ENCODE measurements at places on chromosomes 1 and 21.
A peak's percentile ranks its signal among the peaks of the same experiment; 100 is the strongest.

- no peak for DNase-seq
Measured at GRCh38 chr1:85314726-85315125, 38.3 kb upstream of the BCL10 start.

DNA sequence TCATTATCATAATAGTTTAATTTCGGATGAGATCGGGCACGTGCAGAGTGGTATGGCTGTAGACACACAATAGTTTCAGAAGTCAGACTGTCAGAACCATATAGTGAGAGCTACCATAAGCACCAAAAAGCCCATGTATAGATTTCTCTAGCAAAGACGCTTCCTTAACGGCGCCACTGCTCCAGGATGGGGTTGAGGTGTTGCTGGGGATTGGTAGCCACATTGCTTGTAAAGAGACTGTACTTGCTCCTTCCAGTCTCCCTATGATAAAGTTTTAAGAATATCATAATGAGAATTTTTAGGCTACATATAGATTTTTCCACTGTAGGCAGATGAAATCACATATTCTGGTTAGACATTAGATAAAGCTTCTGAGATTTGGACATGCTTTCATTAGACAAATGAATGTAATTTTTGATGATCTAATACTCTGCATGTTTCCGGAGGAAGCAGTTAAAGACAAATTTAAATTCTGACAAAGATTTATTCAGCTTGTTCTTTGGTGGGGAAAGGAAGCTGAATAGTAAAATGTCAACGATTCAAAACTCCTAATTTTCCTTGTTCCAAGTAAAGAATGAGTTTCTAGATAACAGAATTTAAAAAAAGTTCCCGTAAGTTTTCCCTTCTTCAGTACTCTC is 77.7 kb downstream of the MAP3K7CL start:
- DNase-seq: no peak

DNA sequence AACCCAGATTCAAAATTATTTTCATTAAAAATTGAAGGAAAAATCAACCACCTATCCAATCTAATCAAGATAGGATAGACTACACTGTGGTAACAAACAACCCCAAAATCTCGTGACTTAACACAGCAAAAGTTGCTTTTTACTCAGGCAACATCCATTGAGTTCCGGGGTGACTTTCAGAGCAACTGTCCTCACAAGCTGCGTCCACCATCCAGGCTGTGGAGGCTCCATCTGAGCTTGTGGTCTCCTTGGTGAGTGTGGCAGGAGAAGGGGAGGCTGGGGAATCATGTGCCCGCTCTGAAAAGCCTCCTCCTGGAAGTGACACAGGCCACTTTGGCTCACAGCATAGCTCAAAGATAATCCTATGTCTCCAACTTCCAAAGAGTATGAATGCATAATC is 52.4 kb downstream of the CD2 start:
- no peak for DNase-seq

- no peak for DNase-seq
Measured at GRCh38 chr1:195336812-195337211, 1271.4 kb downstream of the KCNT2 start.

DNA sequence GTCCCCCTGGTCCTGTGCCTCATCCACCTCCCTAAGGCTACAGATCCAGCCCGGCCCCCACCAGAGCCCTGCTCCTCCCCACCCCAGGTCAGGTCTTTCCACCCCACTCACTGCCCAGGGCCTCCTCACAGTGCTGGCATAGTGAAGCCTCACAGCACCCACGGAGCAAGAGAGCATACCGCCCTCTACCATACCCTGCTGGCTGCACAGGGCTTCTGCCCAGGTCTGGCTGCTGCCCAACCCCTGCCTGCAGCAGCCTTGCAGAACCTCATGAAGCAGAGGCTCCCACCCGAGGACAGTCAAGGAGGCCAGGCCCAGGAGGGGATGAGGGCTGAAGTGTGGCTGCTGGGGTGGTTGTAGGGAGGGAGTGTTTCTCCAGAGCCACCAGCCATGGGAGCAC is 19.7 kb upstream of the ARF1 start:
- no peak for DNase-seq

- no peak for DNase-seq
Measured at GRCh38 chr1:81607086-81607485, 193.6 kb upstream of the ADGRL2 start.

DNA sequence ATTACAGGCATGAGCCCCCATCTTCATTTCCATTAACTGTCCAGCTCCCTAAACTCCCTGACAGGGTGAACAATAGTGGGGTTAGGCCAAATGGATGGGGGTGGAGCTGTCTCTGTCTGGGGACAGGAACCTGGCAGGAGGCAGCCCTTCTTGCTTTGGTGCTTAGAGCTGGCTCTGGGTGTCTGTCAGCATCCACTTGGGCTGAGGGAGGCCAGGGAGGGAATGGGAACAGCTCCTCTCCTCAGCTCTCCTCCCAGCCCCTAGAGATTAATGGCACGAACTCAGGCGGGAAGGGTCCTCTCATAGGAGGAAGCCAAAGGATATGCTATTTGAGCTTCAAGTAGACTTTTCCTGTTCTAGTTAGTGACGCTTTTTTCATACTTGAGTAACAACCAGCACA is 11.1 kb upstream of the ETV3L start:
- DNase-seq: no peak

- no peak for DNase-seq
Measured at GRCh38 chr1:117611121-117611601, 5.3 kb downstream of the TENT5C start.

GRCh38 chr1:165424454-165425216 is 20.3 kb downstream of the RXRG start:
- no peak for DNase-seq

- DNase-seq: no peak
Measured at GRCh38 chr1:15189692-15190370, 36.3 kb downstream of the TMEM51 start.

- no peak for DNase-seq
Measured at GRCh38 chr1:185787238-185787637, 53.0 kb downstream of the HMCN1 start.

DNA sequence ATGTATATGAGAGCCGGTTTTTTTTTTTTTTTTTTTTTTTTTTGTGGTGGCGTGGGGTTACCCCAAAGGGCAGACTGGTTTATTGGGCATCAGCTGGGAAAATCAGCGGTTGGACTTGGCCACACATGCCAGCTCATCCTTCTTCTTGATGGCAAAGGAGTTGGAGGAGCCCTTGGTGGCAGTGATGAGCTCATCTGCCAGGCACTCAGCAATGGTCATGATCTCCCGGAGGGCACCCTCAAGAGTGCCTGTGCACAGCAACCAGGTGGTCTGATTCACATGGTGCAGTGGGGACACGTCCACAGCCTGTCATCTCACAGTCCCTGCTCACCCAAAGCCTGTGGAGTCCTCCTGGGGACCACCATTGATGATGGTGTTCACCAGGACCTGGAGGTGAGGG is 62.0 kb downstream of the MRPS6 start:
- no peak for DNase-seq

DNA sequence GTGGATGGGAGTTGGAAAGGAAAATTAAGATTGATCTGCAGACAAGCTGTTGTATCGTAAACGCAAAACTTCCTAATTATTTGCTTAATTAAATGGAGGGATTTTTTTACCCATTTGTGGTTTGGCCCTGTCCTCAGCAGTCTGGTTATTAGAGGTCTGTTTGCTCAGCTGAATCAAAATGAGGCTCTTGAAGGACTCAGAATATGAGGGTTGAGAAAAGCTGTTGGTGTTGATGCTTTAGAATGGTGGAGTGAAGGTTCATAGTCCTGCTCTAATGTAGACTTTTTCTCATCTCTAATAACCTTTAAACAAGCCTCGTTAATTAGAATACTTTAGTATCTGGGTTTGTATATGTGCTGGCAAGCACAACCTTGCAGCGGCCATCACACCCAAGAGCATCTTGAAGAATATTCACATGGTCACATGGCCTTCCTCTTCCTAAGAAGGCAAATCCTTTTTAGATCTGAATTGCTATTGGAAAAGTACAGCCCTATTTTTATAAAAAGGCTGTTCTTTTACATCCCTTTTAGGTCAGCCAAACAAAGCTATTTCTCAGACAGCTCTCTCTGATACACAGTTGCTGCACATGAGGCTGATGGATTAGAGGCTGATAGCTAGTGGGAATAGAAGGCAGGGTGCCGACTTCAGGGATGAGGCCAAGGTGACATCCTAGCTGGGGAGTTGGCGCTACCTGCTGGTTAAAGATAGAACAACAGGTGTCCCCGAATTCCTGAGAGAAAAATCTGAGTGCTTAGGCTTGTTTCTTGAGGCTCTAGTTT is 53.8 kb downstream of the MACF1 start:
- DNase-seq: peak; percentile 81

DNA sequence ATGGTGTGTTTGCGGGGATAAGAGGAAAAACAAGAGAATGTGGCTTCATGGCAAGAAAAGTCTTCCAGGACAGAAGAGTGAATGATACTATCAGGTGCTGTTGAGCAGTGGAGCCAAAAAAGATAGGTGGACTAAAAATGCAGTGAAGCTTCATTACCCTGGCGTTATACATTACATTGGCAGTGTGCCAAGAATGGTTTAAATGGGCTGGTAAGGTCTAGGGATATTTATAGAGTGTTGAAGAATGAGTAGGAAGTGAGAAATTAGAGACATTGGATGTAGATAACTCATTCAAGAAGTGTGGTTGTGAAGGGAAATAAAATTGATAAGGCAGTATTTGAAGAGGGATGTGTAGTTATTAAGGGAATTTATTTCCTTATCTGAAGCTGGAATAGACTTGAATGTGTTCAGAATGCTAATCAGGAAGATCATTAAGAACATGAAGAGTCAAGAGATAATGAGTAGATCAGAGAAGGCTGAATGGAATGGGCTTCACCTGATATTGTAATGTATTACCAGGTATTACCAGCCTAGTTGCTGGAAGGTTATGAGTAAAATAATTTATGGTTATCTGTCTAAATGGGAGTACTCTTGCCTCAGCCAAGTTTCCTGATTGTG is 72.7 kb downstream of the MAST2 start:
- no peak for DNase-seq

- no peak for DNase-seq
Measured at GRCh38 chr1:203371288-203371687, 20.4 kb upstream of the FMOD start.

GRCh38 chr1:91697861-91698260 is 188.1 kb downstream of the TGFBR3 start:
- no peak for DNase-seq

DNA sequence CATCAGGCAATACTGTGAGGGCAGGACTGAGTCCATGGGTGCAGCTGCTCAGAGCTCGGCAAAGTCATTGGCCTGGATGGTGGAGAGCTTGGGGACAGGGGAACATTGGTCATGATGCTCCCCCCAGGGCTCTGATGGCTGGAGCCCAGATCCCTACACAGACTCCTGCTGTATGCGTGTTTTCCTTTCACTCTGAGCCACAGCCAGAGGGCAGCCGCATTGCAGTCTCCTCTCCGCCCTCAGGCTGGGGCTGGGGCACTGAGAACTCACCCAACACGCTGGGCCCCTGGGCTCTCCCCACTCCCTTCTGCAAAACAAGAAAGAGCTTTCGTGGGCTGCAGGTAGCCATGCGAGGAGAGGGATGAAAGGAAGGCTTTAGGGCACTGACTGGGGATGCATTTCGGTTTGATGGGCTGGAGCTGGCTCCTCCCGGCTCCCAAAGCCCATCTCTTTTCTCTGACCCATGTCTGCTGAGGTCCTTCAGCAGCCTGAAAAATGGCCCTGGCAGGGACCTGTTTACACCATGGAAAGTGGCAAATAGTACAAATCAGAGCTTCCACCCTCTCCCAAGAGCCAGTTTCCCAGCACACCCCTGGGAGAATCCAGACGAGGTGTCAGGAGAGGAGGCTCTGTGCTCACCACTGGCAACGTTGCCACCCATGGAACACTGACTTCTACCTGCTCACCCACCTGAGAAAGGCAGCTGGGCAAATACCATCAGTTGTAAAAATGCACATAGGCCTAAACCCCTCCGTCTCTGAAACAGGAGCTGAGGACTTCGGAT is 43.8 kb downstream of the CAPN2 start:
- DNase-seq: no peak

DNA sequence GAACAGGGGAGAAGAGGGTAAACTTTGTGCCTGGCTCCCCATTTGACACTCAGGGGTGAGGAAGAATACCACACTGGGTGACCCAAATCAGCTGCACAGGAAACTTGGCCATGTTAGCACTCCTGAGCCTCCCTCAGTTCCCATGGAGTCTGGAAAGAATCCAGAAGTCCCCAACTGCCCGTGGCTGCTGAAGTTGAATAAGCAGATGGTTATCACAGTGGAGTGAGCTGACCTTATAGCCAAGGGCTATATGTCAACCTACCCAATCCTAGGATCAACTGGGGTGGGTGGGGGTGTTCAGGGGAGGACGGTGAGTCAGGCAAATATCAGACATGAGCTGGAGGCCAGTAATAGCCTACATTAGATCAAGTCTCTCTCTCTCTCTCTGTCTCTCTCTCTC is 20.4 kb downstream of the KCNH1 start:
- DNase-seq: no peak

DNA sequence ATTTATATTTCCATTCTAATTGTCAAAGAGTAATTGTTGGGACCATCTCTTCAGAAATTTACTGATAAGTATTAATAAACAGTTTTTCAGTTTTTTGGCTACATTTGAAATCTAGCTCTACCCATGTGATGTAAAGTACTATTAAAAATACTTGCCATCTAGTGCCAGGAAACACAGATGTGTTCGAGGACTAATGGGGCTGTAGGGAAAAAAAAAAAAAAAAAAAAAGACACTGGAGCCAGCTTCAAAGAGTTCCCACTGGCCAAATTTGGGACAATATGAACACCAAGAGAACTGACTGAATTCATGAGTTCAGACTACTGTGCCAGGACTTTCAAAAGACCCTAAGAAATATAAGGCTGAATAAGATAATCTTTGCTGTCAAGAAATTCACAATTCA is 65.2 kb upstream of the GFI1 start:
- DNase-seq: no peak

DNA sequence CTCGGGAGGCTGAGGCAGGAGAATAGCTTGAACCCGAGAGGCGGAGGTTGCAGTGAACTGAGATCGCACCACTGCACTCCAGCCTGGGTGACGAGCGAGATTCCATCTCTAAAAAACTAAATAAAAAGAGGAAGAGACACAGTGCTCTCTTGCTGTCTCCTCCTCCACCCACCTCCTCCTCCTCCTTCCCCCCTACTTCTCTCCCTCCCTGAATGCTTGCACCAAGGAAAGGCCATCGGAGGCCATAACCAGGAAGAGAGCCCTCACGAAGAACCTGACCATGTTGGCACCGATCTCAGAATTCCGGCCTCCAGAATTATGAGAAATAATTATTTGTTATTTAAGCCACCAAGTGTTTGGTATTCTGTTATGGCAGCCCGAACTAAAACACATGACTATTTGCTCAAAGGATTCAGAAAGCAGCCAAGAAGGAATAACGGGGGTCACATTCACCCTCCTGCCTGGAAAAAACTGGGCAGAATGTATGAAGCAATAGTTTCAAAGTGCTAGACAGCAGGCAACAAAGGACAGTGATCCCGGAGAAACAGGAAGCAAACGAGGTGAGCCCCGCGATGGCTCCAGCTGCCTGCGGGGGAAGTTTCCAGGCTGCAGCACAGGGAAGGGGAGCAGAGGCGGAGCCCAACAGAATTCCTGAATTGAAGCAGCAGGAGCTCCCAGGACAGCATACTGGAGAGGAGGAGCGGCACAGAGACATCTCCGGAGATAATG is 35.8 kb downstream of the LDLRAD1 start:
- peak; percentile 39 for DNase-seq
